ENCODE measurements at places on chromosomes 12 and 14. TPM values are rescaled to one million over a fixed set of nuclear protein-coding genes. Genes with fewer than 3 reads are reported as not detected.

DNA sequence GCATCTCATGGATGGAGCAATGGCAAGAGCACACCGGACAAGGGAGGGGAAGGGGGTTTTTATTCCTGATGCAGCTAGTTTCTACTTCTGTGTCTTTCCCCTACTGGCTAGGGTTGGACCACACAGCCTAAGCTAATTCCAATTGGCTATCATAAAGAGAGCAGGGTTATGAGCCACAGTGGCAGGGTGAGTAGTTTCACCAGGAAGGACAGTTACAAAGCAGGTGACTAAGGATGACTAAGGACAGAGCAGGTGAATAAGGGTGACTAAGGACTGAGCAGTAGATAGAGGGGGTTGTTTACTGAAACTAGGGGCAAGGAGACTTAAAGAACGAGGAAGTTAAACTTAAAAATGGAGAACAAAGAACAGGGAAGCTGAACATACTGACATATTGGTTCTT, 321.4 kb upstream of the SEL1L start:
- no peak overlapping the region for H3K4me3 ChIP-seq
- no peak overlapping the region for H3K27ac ChIP-seq
- H3K36me3 ChIP-seq: no peaks in the 10 kb centered on the region
- DNase-seq: no peak

GRCh38 chr12:79841248-79841877, 93.5 kb downstream of the PPP1R12A start:
- no peak overlapping the region for H3K4me3 ChIP-seq
- no peak for DNase-seq
- H3K4me1 ChIP-seq: peaks cover 23% of the 10 kb centered on the region

DNA sequence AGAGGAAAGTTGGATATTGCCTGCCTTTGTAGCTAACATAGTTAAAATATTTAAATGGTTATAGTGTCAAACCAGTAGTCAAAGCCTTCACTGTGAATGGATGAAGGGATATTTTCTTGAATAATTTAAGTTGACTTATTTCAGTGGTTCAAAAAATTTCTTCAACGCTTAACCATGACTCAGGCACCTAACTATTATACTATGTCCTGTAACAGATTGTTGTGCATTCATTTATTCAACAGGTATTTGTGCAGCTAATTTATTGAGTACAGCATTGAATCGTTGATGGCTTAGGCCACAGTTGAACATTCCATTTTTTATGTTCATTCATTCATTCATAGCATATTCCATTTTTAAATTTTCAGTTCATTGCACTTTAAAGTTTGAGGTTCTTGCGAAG, 9.2 kb downstream of the HIF1A start:
- H3K4me1 ChIP-seq: peaks cover 78% of the 10 kb centered on the region
- H3K27ac ChIP-seq: no peak overlapping the region
- DNase-seq: no peak
- no peaks in the 10 kb centered on the region for H3K36me3 ChIP-seq
- no peak overlapping the region for H3K4me3 ChIP-seq

DNA sequence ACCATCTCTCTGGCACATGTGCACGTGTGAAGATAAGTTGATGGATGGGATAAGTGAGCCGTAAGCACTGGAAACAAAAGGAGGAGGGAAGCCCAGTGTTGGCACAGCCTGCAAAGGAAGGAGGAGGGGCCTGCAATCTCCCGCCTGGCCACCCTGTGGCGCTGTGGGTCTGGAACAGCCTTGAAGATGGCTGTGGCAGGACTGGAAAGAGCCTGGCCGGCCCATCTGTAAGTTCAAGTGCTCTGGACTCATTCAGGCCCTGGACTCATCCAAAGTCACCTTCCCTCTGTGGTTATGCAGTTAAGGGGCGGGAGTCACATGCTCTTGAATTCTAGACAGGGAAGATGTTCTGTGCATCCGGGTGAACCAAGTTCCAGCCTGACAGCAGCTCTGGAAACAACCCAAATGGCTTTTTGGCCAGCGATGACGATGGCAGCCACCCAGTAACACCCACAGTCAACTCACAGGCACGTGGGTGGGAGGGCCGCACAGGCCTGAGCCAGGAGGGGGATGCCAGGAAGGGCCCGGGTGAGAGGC, 50.4 kb downstream of the CHGA start:
- no peak overlapping the region for H3K27ac ChIP-seq
- no peaks in the 10 kb centered on the region for H3K27me3 ChIP-seq
- peaks cover 4% of the 10 kb centered on the region for H3K36me3 ChIP-seq

GRCh38 chr14:49427117-49427516, 159.1 kb downstream of the RPS29 start:
- H3K36me3 ChIP-seq: no peaks in the 10 kb centered on the region
- H3K27me3 ChIP-seq: no peaks in the 10 kb centered on the region
- H3K4me1 ChIP-seq: no peaks in the 10 kb centered on the region

- no peaks in the 10 kb centered on the region for H3K27me3 ChIP-seq
- DNase-seq: no peak
- H3K4me1 ChIP-seq: peaks cover 26% of the 10 kb centered on the region
These were observed 19.6 kb downstream of the NOC4L start for GRCh38 chr12:132163911-132164288.

GRCh38 chr12:108004319-108004718, 124.8 kb upstream of the WSCD2 start:
- H3K27me3 ChIP-seq: peaks cover 5% of the 10 kb centered on the region
- no peak overlapping the region for H3K4me3 ChIP-seq
- no peak for DNase-seq

PNMA1 gene
- polyA plus RNA-seq: 47.8 TPM

GRCh38 chr14:20197459-20197858, 6.8 kb downstream of the OR11G2 start:
- no peak for DNase-seq
- H3K36me3 ChIP-seq: no peaks in the 10 kb centered on the region
- no peak overlapping the region for H3K27ac ChIP-seq
- no peaks in the 10 kb centered on the region for H3K27me3 ChIP-seq
- no peak overlapping the region for H3K4me3 ChIP-seq
- H3K4me1 ChIP-seq: no peaks in the 10 kb centered on the region

DNA sequence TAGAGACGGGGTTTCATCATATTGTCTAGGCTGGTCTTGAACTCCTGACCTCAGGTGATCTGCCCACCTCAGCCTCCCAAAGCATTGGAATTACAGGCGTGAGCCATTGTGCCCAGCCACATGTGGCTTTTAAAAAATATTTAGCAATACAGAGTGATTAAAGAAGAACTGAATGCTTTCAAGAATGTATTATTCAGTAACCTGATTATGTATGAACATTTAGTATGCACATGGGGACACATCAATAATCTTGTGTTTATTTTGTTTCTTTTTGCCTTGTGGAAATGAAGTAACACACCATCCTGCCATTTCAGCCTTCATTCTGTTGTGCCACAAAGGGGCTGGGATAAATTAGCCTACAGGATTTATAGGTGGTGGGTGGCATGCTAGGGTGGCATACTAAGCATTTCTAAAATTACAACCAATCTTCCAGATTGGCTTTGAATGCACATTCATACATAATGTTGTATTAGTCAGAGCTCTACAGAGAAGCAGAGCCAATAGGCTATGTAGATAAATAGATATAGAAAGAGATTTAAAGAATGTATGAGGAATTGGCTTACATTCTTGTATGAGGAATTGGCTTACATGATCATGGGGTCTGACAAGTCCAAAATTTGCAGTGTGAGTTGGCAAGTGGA, 25.5 kb upstream of the TXNRD1 start:
- H3K4me3 ChIP-seq: no peak overlapping the region
- H3K27me3 ChIP-seq: no peaks in the 10 kb centered on the region
- no peak overlapping the region for H3K27ac ChIP-seq
- no peak for DNase-seq

P3H3 gene
- polyA plus RNA-seq: 0.72 TPM

DNA sequence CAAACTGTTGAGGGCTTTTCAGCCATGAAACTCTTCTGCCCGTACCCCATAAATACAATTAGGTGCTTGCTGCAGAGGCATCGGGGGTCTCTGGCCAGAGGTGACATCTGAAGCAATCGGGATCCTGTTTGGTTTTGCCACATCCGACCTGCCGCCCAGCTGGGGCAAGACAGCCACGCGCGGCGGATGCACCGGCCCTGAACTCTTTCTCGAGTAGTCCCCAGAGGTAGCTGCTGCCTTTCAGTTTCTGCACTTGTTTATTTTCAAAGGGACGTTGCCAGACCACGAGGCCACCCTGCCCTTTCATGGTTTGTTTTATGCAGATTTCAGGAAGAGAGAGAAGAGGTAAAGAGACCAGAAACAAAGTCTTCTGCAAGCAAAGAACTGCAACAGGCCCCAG, 10.6 kb upstream of the MLXIP start:
- no peak overlapping the region for H3K27ac ChIP-seq
- H3K27me3 ChIP-seq: no peaks in the 10 kb centered on the region
- no peak for DNase-seq
- H3K4me3 ChIP-seq: no peak overlapping the region
- H3K36me3 ChIP-seq: no peaks in the 10 kb centered on the region

ALDH1L2 gene
- polyA plus RNA-seq: not detected

DNA sequence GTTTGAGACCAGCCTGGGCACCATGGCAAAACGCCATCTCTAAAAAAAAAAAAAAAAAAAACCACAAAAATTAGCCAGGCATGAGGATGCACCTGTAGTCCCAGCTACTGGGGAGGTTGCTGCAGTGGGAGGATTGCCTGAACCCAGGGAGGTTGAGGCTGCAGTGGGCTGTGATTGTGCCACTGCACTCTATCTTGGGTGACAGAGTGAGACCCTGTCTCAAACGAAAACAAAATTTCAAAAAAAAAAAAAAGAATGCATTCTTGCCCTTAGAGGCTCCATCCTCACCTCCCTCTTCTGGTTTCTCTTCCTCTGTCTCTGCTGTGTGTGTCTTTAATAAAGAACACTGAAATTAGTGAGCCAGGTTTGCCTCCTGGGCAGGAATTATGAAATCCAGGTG, 107.8 kb downstream of the VCPKMT start:
- H3K4me1 ChIP-seq: peaks cover 7% of the 10 kb centered on the region
- H3K27me3 ChIP-seq: no peaks in the 10 kb centered on the region
- no peak overlapping the region for H3K27ac ChIP-seq
- H3K4me3 ChIP-seq: no peak overlapping the region
- DNase-seq: no peak
- H3K36me3 ChIP-seq: no peaks in the 10 kb centered on the region

CLEC2B gene
- polyA plus RNA-seq: 42.2 TPM

CACNA2D4 gene
- 14.1 TPM for polyA plus RNA-seq

GLIPR1L1 gene
- polyA plus RNA-seq: not detected

DNA sequence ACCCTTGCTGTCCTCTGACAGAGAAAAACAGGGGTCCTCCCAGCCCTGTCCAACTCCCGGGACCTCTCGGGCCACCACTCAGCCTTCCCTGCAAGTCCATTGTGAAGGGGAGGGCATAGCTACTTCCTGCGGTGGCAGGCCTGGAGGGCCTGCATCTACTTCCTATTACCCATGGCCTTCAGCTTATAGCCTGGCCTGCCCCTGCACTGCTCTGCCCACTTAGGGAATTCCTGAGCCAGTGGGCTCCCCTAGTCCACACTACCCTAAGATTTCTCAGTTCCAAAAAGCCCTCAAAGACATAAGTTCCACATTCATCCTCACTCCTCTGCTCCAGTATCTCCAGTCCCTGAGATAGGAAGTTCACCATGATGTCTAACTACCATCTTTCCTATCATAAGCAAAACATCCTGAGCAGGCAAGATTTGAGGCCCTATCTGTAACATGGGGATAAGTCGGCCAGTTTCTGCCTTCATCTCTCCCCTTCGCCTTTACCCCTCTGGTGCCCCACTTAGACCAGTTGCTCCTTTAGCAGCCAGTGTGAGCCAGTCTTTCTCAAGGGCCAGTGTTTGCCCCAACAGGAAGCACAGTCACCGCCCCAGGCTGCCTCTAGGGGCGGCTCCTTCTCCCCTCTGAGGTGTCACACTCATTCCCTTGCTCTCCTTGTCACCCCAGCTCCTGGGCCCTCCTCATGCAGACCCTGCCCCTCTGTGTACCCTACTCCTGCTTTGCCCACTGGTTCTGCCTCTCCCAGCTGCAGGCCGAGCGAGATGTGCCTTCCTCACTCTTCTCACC, 10.9 kb downstream of the HDAC7 start:
- H3K4me3 ChIP-seq: peak overlapping the region; percentile 21
- peaks cover 4% of the 10 kb centered on the region for H3K36me3 ChIP-seq
- H3K4me1 ChIP-seq: peaks cover 98% of the 10 kb centered on the region

- H3K4me3 ChIP-seq: no peak overlapping the region
- H3K27me3 ChIP-seq: no peaks in the 10 kb centered on the region
- DNase-seq: no peak
- no peaks in the 10 kb centered on the region for H3K4me1 ChIP-seq
These were observed 11.6 kb upstream of the CLEC1A start for GRCh38 chr12:10110256-10110844.

ERP27 gene
- 4.5 TPM for polyA plus RNA-seq

FGD4 gene
- polyA plus RNA-seq: 0.34 TPM

GRCh38 chr12:51357374-51358047, 11.0 kb upstream of the CELA1 start:
- H3K27me3 ChIP-seq: no peaks in the 10 kb centered on the region
- peaks cover 11% of the 10 kb centered on the region for H3K36me3 ChIP-seq
- no peak for DNase-seq
- H3K4me3 ChIP-seq: no peak overlapping the region
- no peak overlapping the region for H3K27ac ChIP-seq

DNA sequence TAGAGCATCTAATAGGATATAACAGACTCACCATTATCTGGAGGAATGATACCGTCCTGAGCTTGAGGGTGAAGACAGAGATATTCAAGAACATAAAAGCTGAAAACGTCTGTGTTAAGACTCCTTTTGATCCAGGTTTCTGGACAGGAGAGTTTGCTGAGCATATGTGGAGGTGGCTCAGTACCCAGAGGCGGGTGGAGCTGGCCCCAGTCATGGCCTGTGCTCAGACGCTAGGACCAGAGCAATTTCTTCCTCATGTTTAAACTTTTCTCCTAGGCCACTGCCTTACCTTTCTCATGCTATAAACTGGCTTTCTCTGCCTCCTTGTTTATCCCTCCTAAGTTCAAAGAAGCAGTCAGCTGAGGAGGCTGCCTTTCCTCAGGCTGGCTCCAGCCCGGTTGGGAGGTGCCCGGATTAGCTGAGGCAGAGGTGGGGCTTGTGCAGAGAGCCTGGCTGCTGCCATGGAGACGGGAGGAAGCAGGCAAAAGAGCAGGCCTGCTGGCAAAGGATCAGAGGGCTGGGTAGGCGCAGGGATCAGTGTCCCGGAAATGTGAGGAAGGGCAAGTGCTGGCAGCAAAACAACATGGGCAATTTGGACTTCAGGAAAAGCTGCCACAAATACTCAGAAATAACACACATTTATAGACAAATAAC, 13.7 kb downstream of the COA8 start:
- H3K36me3 ChIP-seq: peaks cover 29% of the 10 kb centered on the region
- no peak for DNase-seq
- no peak overlapping the region for H3K4me3 ChIP-seq

DNAI7 gene
- 0.07 TPM for polyA plus RNA-seq

GRCh38 chr14:88533064-88533602, 21.7 kb downstream of the PTPN21 start:
- no peak for DNase-seq
- no peaks in the 10 kb centered on the region for H3K36me3 ChIP-seq
- H3K27me3 ChIP-seq: no peaks in the 10 kb centered on the region
- H3K4me1 ChIP-seq: no peaks in the 10 kb centered on the region
- no peak overlapping the region for H3K27ac ChIP-seq

All from CD4-positive, alpha-beta memory T cell (primary cell).